NCI-H524 (cell line): ENCODE measurements at places on chromosomes 13 and 19.

DNA sequence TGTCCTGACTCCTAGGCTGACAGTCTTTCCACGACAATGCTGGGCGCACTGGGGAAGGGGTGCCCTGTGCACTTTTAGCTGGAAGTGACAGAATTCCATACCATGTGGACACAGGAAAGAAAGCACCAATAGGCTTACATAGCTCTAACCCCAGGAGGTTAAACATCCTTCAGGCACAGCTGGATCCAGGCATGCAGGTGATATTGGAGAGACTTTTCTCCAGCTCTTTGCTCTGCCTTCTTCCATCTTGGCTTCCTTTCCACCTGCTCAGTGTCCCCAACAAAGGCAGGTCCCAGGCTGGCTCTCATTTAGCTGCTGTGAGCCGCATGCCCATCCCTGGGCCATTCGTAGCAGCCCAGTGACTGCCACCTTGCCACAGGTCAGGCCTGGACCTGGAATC is 61.1 kb upstream of the LDLR start:
- DNase-seq, result no peak

- no peak for DNase-seq
Observed at GRCh38 chr19:32651729-32652140, 23.2 kb downstream of the ANKRD27 start.

DNA sequence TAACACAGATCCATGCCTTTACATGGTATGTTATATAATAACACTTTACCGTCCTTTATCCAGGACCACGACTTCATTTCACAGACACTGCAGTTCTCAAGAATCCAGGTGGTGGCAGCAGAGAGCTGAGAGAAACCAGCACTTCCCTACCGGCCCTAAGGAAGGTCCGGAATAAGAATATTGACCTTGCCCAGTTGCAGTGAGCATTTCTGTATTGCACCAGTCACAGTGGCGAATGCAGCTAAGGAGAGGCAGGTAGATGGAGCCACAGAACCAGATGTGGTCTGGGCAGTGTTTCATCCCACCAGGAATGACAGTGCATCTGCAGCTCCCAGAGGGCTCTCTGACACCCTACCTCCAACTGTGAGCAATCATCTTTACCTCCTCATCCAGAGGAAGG is 44.6 kb downstream of the ZNF787 start:
- peak; percentile 57 for DNase-seq

- DNase-seq, result no peak
Observed at GRCh38 chr19:18173054-18173571, 500 bp upstream of the IFI30 start.

DNA sequence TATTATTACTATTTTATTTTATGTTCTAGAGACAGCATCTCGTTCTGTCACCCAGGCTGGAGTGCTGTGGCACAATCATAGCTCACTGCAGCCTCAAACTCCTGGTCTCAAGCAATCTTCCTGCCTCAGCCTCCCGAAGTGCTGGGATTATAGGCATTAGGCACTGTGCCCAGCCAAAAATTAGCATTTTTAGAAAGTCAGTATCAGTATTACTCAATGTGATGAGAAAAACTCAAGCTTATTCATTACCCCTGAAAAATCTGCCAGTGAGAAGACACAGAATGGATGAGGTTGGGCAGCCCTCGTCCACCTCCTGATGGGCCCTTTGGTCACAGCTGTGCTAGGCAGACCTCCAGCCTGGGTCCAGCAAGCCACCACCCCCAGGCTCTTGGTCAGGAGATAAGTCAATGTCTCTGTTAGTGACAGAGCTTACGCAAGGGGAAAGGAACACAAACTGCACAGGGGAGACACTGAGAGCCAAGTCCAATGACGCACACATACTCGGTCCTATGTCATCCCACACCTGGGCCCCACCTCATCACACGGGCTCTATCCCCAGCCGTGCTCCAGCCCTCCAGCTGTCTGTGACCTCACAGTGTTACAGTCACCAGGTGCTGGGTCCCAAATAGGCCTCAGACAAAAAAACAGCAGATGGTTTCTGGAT is 19.8 kb downstream of the PEPD start:
- no peak for DNase-seq

DNA sequence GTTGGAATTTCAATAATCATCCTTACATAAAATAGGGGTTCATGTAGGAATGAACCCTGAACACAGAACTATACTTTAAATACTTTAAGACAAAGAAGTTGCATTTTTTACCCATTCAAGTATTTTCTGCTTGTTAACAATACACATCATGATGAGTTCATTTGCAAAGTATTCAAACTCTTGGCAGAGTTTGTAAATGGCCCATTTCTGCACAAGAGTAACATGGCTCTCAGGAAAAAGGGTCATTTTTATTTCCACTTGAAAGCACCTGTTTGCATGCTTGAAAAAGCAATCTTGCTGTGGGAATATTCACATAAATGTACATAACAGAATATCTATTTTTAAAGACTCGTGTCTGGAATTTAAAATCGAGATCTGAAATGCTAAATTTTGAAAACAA is 18.1 kb downstream of the ESD start:
- DNase-seq, result no peak

DNA sequence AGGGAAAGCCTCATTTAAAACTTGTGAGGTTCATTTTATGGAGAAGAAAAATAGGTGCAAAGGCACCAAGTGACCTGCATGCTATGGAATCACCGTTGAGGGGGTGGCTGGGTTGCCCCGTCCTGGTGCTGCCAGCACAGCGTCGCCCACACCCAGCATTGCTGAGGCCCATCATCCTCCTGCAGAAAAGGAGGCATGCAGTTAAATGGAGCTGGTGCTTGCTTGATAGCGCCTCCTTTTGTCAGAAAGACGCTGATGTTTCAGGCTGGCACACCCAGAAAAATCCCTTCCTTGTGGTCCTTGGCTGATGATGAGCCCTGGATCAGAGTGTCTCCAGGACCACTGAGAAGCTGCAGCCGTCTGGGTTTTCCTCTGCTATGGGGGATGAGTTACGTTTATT is 36.9 kb downstream of the DHRS12 start:
- DNase-seq, result no peak

- no peak for DNase-seq
Observed at GRCh38 chr13:25069911-25070310, 26.0 kb upstream of the PABPC3 start.

DNA sequence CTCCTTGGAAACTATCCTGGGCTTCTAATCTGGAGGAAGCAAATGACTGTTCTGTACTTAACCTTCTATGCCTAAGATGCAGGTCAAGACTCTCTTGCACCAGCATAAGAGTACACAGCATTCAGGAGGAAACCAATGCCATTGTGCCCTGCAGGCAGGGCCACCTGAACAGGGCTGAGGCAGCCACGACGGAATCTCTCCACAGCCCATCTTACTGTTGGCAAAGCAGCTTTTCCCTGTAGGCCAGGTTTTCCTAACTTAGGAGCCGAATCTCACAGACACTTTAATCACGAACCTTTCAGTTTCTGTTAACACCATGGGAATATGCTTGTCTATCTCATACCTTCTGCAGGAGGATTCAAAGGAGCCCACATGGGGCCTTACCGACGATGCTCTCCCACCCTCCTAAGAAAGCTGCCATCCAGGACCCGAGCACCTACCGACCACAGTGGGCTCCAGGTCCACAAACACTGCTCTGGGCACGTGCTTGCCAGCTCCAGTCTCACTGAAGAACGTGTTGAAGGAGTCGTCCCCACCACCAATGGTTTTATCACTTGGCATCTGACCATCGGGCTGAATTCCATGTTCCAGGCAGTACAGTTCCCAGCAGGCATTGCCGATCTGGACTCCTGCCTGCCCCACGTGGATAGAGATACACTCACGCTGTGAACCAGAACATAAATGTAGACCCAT is 2.6 kb downstream of the TUBA3C start:
- DNase-seq, result no peak

DNA sequence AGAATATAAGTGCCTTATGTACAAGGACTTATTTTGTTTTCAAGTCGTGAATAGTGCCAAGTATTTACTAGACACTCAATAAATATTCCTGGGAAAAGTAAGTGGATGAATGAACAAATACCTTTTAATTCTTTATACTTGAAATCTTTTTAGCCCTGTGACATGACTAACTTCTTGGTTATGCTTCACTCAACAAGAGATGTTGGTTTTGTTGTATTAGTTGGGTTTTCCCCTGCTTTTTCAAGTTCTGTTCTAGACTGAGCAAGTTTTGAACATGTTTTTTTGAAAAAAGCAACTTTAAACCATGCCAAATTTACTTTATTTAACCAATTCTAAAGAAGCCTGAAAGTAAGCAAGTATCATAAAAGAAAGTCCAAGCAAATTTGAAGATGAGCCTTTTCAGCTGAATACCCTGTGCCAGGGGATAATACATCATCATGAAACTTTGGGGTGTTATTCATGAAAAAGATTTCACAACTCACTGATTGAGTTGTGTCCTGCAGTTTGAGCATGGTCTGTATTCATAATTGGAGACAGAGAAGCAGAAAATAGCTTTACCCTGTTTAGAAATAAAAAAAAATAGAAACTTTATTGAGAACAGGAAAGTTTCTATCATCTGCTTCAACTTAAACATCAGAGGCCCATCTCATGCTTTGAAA is 11.1 kb downstream of the LMO7 start:
- DNase-seq, result no peak

- no peak for DNase-seq
Observed at GRCh38 chr19:6833166-6833790, 54.1 kb upstream of the ADGRE1 start.
